ENCODE measurements at places on chromosomes 2 and 18.

DNA sequence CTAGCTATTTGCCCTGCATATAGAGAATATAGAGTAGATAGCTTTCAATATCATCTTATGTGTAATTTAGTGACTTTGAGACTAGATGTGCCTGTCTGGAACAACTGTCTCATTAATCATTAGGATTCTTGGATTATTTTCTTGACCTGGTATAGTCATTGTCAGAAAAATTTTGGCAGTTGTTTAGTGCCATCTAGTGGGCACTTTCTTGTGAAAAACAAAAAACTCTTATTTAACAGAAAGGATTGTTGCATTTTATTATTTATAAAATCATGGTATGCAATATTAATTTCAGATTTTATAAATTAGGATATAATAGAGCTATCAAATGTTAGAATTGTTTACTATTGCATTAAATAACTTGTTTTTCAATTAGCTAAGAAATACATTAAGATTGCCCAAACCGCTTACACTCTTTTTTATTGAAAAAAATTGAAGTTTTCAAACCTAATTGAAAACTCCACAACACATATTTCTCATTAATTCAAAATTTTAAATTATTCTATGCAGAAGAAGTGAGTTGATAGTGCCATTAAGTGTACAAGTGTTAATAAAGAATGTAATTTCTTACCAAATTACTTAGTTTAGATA, 80.3 kb downstream of the DYNAP start:
- no peak for DNase-seq

DNA sequence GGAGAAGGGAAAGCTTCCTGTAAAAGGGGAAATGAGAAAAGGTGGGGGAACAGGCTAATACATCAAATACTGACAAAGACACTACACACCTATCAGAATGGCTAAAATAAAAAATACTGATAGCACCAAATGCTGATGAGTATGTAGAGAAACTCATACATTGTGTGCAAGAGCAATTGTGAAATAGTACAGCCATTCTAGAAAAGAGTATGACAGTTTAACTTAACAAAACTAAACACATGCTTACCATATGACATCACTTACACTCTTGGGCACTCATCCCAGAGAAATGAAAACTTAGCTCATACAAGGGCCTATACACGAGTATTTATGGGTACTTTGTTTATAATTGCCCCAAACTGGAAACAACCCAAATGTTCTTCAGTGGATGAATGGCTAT, 53.4 kb downstream of the ZNF638 start:
- no peak for DNase-seq

DNA sequence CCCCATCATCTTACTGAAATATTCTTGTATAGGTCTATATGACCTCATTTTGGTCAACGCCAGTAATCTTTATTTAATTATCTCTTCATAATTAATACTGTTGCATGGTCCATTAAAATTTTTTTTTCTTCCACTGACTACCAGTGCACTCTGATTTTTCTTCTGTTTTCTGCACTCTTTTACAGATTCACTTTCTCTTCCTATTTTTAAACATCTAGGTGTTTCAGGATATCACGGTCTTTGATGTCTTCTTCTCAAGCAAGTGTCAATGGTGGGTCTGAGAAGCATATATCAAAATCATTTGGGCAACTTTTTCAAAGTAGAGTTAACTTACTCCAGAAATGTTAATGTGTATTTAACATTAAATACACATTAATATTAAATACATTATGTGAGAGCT, 51.4 kb downstream of the CCDC141 start:
- no peak for DNase-seq

DNA sequence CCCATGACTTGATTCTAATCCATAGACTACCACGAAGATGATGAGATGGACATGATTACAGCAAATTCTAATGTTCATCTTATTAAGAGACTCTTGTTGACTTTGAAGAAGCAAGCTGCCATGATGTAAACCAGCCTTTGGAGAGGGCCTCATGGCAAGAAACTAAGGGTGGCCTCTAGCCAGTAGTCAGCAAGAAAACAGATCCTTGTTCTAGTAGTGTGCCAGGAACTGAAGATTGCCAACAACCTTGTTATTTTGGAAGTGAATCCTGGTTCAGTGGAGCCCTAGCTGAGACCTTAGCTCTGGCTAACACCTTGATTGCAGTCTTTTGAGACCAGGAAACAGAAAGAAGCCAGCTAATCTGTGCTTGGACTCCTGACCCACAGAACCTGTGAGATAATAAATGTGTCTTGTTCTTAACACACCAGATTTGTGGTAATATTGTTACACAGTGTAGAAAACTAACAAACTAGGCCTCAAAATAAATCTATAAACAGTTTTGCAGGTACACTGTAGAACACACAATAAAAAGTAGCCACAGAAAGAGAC, 10.0 kb downstream of the PHOSPHO2 start:
- no peak for DNase-seq

- no peak for DNase-seq
Observed at GRCh38 chr2:150783896-150784295, 296.4 kb upstream of the RND3 start.

GRCh38 chr2:114089636-114090319, 199.9 kb downstream of the ACTR3 start:
- DNase-seq, result no peak

DNA sequence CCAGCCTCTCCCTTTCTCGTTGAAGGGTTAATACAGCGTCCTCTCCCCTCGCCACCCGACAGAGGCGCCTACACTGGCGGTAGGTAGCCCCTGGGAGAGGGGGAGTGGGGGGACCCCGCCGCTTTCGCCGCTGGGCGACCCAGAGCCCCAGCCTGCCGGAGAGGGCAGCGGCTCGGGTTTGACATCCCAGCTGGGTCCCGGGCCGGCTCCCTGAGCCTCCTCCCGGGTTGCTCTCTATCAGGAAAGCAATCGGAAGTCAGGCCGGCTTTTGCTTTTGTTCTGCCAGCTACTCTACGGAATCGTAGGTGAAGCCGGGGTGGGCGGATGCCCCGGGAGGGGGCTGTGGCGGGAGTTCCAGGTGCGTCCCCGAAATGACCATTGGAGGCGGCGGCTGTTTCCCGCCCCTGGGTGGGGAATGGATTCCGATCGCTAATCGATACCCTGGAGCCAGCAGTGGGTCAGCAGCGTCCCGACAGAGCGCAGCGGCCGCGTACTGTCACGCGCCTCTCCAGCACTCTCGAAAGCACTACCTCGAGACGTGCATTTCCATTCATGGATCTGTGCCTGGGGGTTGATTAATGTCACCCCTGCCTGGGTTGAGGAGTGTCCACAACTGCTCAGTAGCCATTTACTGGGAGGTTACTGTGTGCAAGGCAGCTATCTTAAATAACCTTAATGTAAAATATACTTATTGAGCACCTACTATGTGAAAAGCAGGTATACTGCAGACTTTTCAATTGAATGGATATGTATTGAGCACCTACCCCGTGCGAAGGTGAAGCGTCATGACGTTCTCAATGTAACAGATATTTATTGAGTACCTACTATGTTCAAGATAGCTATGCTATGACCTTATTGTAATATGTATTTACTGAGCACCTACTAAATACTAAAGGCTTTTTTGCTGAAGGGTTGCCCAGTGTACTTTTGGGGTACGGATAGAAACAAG, 1.1 kb downstream of the MAPK4 start:
- no peak for DNase-seq

DNA sequence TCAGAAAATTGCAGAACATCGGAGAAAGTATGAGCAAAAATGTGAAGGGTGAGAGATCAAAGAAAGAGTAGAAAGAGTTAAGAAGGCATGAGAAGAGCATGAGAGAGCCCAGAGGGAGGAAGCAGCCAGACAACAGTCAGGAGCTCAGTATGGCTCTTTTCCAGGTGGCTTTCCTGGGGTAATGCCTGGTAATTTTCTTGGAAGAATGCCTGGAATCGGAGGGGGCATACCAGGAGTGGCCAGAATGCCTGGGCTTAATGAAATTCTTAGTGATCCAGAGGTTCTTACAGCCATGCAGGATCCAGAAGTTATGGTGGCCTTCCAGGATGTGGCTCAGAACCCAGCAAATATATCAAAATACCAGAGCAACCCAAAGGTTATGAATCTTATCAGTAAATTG, 271.8 kb upstream of the TFPI start:
- DNase-seq, result no peak

GRCh38 chr18:56246916-56247315, 391.5 kb downstream of the TXNL1 start:
- no peak for DNase-seq

Data from T-helper 9 cell (primary cell).